ENCODE measurements at places on chromosomes 16 and 17.

GRCh38 chr16:10728003-10728887 is 15.4 kb upstream of the NUBP1 start:
- DNase-seq: no peak

DNA sequence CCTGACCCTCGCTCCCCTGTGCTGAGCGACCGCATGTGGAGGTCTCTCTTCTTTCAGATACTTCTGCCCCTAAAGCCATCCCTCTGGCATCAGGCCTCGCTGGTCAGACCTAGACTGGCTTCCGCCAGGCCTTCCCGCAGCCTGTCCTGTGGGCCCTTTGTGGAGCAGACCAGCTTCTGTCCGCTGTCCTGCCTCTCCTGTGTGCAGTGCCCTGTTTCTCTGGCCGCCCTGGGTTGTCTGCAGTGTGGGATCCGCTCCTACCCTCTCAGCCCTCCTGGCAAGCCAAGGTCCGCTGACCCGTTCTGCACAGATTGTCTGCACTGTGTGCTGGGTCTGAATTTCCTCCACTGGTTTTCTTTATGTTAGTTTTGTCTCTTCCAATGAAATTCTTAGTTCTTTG is 21.5 kb upstream of the MC1R start:
- no peak for DNase-seq

DNA sequence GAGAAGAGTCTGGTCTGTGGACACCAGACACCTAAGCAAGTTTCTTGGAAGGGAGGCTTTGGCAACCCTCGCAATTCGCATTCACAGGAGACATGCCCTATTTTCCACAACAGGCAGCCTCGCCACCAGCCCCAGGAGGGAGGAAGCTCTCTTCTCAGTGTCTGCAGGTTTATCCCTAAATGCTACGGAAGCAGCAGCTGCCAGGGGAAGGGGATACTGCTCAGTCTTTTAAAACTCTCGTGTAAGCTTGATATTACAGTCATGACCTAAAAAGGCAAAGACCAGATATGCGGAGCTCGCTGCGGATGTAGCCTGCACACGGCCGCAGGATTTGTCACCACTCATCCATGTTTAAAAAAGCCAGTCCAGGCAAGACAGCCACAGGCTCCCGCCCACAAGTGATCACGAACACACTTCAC is 159.2 kb upstream of the RPH3AL start:
- DNase-seq: no peak

DNA sequence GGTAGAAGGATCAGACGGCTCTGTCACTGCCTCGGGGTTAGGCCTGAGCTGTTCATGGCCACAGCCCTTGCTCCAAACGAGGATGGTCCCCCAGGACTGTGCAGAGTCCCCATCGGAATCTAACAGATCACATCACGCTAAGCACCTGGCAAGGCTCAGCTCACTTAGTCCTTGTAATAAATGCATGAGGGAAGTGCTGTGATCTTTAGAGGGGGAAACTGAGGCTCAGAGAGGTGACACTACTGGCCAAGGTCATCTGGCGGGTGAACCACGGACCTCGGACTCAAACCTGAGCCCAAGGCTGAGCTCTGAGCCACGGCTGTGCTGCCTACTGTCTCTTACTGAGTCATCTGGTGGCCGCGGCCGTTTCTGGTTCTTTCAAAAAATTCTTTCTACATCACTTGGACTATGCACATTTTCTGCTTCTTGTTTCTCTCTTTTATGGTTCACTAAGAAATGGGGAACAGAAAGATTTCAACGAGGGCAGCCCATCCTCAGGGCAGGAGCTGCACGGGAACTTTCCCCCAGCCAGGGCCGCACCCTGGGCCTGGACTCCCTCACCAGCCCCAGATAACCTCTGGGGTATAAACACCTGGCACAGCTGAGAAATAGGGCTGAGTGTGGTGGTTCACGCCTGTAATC is 55.6 kb downstream of the COTL1 start:
- DNase-seq: no peak

DNA sequence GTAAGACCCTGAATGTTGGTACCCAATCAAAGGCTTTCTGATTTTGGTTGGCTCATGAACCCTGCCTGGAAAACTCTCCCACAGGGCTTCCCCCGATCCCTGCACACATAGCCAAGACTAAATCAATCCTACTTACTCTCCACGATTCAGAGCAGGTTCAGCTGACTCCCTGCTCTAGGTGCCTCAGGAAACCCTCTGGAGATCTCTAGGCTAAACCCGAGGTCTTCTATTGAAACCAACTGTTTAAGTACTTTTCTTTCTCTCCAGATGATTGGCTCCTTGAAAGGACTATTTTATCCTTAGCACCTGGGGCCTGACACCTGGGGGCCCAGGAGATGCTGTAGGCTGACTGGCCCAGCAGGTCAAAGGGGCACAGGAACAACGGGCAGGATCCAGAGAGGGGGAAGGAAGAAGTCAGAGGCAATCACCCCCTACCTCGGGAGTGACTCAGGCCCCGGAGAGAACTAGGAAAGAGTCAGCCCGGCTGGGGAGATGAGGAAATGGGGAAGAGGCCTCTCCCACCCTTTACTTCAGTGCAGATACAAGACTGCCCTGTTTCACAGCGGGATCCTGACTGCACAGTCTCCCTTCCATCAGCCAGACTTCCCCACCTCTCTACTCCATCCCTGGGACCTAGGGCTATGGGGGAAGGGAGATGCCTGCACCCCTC is 2.0 kb downstream of the TBC1D10B start:
- no peak for DNase-seq

GRCh38 chr17:1557355-1558095 is 5.1 kb downstream of the PITPNA start:
- DNase-seq: no peak

GRCh38 chr17:15884731-15885130 is 60.2 kb upstream of the ADORA2B start:
- no peak for DNase-seq
